ENCODE measurements at places on chromosomes 6 and 20.

DNA sequence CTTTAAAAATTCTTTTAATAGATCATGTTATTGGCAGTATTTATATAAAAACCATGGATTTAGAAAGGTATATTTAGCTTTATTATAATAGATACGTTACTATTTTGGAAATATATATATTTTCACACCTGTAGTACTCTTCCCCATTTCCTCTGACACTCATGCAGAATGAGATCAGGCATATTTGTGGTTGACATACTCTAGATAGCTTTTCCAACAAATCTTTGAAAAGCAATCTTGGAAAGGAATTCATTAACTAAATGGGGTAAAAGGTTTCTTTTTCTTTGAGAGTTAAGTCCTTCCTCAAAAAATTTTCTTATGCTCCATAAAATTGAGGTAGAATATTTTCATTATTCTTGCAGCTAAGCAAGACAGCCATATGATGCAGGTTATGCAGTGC, 14.5 kb downstream of the ASF1A start:
- no peak for DNase-seq

DNA sequence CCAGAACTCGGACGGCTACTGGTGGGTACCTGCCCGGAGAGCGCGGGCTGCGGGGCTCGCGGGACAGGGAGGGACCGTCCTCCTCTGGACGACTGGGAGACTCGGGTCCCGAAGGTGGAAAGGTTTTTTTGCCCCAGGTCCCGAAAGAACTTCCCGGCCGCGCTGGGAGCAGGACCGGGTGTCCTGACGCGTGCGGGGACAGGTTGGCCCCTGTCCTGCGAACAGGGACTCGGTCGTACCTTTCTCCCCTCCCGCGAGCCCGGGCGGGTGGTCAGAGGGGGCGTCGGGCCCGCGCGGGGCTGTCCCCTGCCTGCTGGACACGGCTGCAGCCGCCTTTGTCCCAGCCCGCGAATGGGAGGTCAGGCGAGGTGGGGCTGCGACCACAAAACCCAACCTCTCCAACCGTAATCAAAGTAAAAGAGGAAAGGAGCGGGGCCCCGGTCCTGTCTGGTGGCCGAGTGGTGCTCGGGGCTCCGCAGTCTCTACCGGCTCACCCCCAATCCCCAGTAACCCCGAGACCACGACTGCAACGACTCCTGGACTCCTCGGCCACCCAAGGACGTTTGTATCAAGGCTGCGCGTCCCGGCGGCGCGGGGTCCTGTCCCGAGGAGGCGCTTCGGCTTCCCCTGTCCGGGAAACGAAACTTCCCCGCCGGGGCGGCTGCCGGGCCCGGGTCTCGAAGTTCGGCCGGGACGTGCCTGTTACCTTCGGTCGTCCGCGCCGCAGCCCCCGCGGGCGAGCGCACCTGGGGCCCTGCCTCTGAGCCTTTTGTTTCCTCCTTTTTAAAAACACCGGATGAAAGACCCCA, 798 bp downstream of the DSP start:
- no peak for DNase-seq

- no peak for DNase-seq
Measured at GRCh38 chr6:108654465-108655106, 93.9 kb downstream of the FOXO3 start.

DNA sequence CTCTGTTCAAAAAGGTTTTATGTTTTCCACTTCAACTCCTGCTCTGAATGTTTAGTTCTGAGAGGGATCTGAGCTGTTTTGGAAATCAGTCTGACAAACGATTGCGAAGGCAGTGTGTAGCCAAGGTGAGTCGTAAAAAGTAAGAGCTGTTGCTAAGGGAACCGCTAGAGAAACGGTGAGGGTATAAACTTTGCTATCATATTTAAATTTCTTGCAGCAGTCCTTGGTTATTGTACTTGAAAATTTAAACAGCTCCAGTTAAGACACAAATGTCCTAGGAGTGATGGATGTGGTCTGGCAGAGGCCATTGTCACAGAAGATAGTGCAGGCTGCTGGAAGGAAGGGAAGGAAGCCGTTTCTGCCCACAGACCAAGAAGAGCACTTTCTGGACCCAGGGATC, 64.9 kb upstream of the CITED2 start:
- no peak for DNase-seq

- DNase-seq: peak; percentile 16
Measured at GRCh38 chr6:101083533-101084175, 202.5 kb upstream of the ASCC3 start.

DNA sequence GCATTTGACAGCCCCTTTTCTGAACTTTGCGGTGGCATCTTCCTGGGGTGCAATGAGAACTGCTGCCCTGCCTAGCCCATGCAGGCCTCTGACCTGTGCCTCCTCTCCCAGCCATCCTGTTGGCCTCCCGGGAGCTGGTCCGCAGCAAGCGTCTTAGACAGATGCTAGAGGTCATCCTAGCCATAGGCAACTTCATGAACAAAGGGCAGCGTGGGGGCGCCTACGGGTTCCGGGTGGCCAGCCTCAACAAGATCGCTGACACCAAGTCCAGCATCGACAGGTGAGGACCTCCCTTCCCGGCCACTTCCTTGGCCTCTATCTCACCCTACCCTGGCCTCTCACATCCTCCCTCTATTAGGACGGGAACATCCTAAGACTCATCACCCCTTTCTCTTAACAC, 37.6 kb downstream of the MOCS1 start:
- no peak for DNase-seq

GRCh38 chr6:15351631-15352030, 105.8 kb downstream of the JARID2 start:
- peak; percentile 60 for DNase-seq

DNA sequence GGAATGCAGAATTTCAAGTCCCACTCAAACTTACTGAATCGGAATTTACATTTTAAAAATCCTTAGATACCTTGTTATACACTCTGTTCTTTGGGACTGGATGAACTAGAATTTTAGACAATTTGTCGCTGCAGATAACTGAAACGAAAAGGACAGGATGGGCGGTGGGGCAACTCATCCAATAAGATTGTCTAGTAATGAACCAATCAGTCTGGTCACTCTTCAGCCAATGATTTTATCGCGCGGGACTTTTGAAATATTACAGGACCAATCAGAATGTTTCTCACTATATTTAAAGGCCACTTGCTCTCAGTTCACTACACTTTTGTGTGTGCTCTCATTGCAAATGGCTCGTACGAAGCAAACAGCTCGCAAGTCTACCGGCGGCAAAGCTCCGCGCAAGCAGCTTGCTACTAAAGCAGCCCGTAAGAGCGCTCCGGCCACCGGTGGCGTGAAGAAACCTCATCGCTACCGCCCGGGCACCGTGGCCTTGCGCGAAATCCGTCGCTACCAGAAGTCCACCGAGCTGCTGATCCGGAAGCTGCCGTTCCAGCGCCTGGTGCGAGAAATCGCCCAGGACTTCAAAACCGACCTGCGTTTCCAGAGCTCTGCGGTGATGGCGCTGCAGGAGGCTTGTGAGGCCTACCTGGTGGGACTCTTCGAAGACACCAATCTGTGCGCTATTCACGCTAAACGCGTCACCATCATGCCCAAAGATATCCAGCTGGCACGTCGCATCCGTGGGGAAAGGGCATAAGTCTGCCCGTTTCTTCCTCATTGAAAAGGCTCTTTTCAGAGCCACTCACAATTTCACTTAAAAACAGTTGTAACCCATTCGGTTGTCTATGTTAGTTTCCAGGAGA, 41.9 kb upstream of the HFE start:
- peak; percentile 88 for DNase-seq

GRCh38 chr6:42104095-42104803, 38.2 kb downstream of the C6orf132 start:
- DNase-seq: no peak

- DNase-seq: no peak
Measured at GRCh38 chr20:17628101-17628841, 53.8 kb downstream of the RRBP1 start.

- no peak for DNase-seq
Measured at GRCh38 chr20:41717483-41717882, 99.3 kb upstream of the CHD6 start.

DNA sequence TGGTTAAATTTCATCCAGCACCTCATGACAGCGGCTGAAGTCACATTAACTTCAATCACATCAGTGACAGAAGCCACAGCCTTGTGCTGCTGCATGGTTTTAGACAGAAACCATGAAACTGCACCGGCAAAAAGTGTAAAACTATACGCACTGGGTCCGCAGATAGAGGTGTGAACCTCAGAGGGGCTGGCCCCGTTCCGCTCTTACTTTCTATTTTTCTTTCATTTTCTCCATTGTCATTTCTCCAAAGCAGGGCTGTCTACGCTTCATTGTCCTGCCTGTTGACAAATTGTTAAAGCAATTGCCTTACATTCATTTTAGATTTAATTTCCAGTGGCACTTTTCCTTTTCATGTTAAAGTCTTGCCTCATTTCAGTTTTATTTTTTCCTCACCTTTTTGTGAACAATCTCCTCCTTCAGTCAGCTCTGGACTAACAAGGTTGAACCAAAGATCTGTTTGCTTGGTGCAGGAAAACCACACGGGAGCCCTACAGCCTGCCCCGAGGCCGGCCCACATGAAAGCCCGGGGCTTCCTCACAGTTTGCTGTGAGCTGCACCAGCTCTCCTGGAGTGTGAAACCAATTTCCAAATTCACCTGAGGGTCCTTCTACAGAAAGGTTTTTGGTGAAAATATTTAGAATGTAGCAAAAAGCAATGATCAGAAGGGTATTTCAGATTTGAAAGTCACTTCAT, 63.7 kb downstream of the PRR18 start:
- no peak for DNase-seq

GRCh38 chr20:53216856-53217576, 244.9 kb downstream of the TSHZ2 start:
- no peak for DNase-seq

DNA sequence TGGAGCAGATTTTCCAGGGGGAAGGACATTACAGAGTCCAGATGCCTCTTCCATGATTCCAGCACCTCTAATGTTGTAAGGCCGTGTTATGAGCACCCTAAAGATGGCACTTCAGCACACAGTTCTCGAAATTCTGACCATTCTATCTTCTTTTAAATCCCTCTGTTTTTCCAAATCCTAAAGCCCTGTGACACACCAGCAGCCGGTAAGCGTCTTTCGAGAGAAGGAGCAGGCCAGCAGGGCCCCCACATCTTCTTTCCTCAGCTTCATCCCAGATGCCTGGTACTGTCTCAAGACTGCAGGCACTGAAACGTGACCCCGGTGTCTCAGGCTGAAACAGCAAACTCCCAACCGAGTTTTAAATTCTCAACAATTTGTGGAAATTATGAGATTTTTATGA, 211.6 kb upstream of the FOXQ1 start:
- no peak for DNase-seq

DNA sequence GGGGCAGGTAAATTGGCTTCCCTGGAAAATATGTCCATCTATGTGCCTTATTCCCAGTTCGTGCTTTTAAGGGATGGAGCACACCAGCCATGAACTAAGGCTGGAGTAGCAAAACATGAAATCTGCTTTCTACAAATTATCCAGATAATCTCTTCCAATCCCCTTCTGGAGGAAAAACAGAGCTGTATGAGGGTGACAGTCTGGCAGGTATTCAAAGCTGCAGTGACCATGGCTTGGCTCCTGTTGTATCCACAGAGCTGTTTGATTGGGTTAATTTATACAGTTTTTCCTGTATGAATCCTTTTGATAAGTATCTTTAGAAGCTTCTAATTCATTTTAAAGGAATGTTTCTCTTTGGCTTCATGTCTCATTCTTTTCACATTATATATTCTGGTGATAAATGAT, 144.4 kb downstream of the AIG1 start:
- DNase-seq: no peak

- no peak for DNase-seq
Measured at GRCh38 chr6:6962699-6963098, 145.1 kb upstream of the RREB1 start.

DNA sequence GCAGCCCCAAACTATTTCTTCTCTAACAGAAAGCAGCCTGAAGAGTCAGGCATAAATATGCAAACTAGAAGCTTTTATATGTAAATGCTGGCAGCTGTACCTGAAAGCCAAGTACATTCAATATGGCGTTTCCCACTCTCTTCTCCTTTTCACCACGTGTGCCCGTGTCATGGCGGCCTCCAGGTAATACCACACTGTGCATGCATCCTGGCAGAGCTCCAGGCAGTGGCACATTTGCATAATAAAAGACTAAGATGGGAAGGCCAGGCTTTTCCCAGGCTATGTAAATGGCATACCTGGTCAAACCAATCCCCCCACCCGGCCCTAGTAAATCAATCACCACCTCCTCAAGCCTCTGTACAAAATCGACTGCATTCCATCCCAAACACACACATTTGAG, 120.6 kb downstream of the MMUT start:
- no peak for DNase-seq

GRCh38 chr20:61832181-61832580, 233.5 kb downstream of the TAF4 start:
- no peak for DNase-seq

GRCh38 chr6:35777356-35778102, 1.1 kb downstream of the CLPSL2 start:
- no peak for DNase-seq

DNA sequence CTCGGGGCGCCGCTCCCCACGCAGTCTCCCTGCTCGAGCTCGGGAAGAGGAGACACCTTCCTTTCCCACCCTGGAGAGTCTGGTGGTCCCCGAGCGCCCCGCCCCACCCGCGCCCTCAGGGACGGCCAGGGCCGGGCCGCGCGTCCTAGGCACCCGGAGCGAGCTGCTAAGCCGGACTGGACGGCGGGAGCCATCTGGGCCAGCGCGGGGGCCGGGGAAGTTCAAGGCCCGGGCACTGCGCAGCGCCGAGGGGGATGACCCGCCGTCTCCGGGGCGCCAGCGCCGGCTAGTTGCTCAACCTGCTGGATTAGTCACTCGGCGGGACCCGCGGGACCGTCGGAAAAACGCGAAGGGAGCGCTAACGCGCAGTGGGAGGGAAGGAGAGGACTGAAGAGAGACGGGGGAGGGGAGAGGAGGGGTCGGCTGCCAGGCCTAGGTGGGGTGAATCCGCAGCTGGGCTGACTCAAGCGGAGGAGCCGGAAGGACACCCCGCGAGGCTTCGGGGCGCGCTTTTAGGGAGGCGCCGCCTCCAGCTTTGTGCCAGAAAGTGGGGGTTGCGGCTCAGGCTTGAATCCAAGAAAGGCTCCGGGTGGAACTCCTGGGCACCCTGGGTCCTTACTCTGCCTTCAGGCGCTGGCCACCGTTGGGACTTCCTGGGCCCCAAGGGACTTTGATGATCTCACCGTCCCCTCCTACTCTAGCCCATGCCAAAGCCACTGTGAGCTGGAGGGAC, 75.7 kb upstream of the FOXP4 start:
- no peak for DNase-seq

DNA sequence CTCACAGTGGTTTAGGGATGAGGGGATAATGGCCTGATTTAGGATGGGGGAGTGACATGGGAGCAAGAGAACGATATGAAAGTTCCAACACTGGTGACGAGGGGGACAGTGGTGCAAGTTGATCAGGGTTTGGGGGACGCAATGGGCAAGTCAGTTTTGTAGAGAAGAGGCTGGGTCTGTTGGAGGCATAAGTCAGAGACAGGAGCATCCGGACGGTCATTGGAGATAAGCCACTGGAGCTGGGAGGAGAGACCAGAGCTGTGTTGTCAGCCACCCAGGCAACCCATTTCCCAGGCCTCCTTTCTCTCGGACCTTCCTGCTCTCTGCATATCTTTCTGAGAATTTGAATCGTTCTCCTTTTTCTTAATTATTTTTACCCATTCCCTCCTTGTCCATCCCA, 9.5 kb downstream of the DNPH1 start:
- no peak for DNase-seq

Measured in fibroblast of skin of left biceps (primary cell).